ENCODE measurements at places on chromosomes 1 and 21.
A peak's percentile ranks its signal among the peaks of the same experiment; 100 is the strongest.

DNA sequence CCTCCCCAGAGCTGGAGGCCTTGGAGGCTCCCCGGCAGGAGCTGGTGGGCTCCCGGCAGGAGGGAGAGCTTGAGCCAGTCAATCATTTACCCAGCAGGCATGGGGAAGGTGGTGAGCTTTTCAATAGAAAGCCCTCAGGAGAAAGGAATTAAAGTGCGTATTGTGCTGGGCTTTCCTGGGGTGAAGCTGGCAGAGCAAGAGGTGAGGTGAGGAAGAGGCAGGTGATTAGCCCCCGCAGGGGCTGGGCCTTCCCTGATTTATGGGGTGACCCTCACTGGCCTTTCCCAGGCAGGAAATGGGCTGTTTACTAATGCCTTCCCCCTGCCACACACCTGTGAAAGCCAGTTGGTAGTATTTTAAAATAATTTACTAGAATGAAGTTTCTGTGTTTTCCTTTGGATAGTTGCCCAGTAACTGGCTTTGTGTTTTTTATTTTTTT, 25.8 kb downstream of the CLDN14 start:
- DNase-seq = no peak

DNA sequence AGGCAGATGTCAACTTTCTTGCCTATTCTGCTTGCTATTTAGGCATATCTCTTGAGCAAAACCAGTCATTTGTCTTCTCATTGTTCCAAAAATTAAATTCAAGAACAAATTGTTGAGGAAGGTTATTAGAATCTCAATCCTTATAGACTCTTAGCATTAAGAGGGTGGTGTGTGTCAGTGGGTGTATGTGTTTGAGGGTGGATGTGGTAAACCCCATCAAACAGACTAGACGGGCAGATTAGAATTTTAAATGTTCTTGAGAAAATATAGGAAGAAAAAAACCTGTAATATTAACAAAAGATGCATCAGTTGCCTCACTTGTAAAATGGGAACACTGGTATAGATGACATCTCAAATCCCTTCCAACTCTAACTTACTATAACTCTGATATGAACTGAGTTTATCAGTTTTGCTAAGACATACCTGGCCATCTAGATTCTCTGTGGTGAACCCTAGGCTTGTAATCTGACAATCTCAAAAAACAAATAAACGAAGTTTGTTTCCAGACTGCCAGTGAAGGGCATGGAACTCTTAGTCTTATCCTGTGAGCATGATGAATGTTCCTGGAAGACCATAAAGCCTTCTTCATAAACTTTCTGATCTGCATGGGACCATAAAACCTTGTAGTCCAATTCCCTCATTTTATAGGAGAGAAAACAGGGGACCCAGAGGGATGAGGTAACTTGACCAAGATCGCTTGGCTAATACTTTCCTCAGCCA, 176.3 kb upstream of the SGIP1 start:
- no peak for DNase-seq

GRCh38 chr1:212035835-212036605, 472 bp downstream of the DTL start:
- no peak for DNase-seq

- DNase-seq = no peak
Observed at GRCh38 chr1:3651930-3652547, at the start of gene TP73. Gene TP73 (plus strand): TSS chr1:3652516. CDS start chr1:3682366, 29,850 bp downstream.

DNA sequence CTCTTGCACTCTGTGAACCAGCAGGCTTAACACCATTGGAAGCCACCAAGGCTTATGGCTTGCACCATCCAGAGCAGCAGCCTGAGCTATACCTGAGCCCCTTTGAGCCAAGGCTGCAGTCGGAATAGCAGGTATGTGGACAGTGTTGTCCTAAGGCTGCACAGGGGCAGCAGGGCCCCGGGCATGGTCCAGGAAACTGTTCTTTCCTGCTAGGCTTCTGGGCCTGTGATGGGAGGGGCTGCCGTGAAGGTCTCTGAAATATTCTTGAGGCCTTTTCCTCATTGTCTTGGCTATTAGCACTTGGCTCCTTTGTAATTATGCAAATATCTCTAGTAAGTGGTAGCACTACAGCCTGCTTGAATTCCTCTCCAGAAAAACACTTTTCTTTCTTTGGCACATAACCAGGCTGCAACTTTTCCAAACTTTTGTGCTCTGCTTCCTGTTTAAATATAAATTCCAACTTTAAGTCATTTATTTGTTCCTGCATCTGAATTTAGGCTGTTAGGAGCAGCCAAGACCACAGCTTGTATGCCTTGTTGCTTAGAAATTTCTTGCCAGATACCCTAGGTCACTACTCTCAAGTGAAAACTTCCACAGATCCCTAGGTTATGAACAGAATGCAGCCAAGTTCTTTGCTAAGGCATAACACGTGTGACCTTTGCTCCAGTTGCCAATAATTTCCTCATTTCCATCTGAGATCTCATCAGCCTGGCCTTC, 5.2 kb downstream of the KRTAP20-4 start:
- DNase-seq = no peak

- DNase-seq = no peak
Observed at GRCh38 chr1:178935610-178936009, 64.7 kb upstream of the ANGPTL1 start.

- DNase-seq = no peak
Observed at GRCh38 chr1:177257128-177257527, 86.4 kb downstream of the BRINP2 start.

GRCh38 chr1:52253421-52253820, 111.5 kb downstream of the ZFYVE9 start:
- DNase-seq = no peak

DNA sequence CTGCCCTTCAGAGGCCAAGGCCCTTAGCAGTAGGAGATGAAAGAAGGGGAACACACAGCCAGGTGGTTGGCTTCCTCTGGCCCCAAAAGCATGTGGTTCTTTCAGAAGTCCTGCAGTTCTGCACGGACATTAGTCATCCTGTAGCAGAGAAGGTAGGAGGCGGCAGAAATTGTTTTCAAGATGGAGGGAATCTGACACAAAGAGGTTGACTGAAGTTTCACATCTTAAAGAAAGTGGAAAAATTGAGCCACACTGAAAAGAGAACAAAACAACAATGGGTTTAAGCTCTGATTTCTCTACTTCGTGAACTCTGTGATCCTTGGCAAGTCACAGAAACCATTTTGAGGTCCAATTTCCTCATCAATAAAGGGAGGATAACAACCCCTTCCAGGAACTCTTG, 125.3 kb upstream of the DNAH14 start:
- no peak for DNase-seq

DNA sequence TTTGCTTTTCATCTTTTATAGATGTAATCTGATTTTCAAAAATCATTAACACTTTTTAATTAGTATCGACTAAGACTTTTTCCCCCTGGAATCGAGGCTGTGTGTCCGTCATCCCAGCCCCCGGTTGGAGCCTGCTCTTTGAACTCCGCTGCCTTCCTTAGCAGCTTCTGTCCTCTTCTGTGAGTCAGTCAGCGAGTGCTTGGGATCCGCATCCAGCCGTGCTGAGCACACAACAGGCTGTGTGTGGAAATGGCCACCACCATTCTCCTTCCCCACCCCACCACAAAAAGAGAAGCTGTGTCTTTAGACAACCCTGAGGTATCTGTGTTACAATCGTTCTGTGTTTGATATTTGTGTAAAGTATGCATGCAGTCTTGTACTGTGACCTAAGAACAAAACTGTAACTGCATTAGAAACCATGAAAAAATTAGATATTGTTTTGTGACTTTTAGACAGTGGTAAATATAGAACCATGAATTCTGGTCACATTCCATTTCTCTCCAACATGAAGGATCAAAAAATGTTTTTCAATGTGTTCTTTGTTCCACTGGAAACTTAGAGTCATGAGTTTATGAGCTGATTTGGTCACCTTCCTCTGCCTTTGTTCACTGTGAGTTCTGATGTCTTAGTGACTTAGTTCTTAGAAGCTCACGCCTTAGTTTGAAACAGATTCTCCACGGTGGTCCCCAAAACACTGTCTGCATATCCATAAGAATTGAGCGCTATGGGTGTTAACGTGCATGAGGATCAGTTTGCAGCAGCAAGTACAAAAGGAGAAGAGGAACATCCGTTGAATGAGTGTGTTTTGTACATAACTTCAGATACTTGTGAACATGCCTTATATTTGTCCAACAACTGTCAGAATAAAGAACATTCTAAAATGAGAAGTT, 64.7 kb downstream of the VPS26C start:
- no peak for DNase-seq

GRCh38 chr1:228486596-228487335, 416 bp upstream of the RNF187 start:
- peak; percentile 72 for DNase-seq

GRCh38 chr1:145740269-145740668, 21.0 kb downstream of the CD160 start:
- DNase-seq = no peak

DNA sequence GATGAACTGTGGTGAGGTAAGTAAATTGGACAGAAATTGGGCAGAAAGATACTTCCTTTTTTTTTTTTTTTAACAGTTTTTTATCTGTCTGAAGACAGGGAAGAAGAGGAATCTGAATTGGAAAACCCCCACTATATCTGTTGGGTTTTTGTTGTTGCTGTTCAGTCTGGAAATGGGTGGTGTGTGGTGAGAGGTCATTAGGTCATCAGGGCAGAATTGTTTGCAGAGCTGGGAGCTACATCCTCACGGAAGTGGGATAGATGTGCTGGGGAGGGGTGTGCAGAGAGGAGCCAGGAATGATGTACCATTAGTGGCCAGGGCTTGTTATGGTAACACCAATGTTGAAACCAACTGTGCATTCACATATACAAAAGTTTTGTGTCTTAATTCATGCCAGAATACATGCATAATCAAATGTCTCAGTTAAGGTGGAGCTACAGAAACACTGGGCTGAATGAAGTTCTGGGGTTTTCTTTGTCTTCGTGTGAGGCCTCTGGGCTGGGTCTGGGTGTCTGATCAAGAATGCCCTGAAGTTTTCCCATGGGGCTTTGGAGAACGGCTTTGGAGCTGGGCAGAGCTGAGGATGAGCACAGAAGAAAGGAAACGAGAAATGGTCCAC, 12.4 kb downstream of the USP25 start:
- DNase-seq = no peak

DNA sequence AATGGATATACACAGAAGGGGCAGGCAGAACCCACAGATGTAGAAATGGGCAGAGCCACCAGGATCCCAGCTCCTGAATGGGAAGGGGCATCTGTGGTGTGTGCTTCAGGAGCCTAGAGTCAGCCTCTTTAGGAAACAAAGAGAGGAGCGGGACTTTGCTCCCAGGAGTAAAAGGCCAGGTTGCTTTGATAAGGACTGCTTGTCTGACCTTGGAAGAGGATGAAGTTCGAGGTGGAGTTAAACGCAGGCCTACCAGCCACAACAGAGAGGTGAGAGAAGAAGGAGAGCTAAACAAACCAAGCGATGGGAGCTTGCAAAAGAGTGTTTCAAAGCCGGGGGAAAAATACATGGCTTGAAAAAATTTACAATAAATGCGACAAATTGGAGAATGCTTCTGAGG, 49.9 kb upstream of the TMPRSS2 start:
- DNase-seq = no peak

- no peak for DNase-seq
Observed at GRCh38 chr21:35641271-35642016, 418.9 kb downstream of the SETD4 start.

GRCh38 chr1:156033011-156033410, 12.3 kb upstream of the SSR2 start:
- DNase-seq = peak; percentile 17

GRCh38 chr1:27322569-27323240, 742 bp downstream of the TMEM222 start:
- DNase-seq = no peak

GRCh38 chr1:226411619-226412018, 3.7 kb upstream of the PARP1 start:
- DNase-seq = peak; percentile 12

- DNase-seq = no peak
Observed at GRCh38 chr21:38858026-38858811, 52.5 kb downstream of the ETS2 start.

DNA sequence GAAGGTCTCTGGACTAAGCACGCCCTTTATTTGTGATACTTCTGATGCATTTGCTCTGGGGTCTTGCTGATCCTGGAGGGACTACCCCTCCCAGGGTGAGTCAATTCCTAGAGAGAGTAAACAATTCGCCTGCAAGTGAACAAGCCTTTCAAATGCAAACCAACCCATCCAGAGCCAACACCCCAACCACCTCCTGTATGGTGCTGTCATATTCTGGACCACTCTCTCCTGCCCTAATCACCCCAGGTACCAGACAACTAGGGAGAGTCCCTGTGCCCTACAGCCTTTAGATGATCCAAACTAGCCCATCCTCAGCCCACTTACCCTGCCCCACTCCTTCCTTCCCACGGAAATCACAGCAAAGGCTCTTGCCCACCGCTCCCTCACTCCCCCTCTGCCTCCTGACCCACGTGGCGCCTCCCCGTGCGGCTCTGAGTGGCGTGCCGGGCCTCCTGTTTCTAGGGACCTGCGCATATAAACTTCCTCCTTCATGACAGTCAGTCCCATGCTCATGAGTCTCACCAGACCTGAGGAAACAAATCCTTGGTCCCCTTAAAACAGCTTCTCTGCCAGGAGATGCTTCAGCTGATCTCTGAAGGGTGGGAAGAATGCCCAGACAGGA, 37.2 kb downstream of the ACTA1 start:
- DNase-seq = no peak

- DNase-seq = no peak
Observed at GRCh38 chr1:67855961-67856360, 22.7 kb upstream of the GNG12 start.

DNA sequence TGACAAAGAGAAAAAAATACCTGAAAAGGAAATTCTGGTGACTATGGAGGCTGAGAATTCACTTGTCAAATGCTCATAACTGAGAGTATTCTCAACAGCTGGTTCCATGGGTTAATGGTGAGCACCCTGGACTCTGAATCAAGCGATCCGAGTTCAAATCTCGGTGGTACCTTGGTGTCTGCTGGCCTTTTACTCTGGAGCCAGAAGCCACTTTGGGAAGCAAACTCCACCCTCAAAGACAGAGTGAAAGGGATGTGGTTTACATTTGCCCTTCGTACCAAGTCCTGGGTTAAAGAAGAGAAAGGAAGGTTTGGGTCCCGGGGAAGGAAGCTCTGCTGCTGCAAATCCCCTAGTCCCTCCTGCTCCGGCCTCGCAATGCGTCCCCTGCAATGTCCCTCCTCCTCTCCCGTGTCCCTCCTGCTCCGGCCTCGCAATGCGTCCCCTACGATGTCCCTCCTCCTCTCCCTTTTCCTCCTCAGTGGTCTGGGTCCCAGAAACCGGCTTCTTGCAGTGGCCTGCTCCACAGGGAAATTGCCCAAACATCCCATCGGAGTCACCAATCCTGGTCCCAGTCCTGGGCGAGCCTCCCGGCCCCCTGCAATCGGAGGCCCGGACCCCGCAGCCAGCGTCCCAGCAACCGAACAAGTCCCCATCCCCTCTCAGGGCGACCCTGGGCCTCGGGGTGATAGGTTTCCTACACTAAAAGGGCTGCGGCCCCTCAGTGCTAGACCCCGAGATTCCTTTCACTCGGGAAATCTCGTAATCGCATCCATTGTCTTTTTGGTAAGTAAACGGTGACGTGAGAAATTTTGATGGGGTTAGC, 129.4 kb downstream of the PPIAL4G start:
- no peak for DNase-seq

DNA sequence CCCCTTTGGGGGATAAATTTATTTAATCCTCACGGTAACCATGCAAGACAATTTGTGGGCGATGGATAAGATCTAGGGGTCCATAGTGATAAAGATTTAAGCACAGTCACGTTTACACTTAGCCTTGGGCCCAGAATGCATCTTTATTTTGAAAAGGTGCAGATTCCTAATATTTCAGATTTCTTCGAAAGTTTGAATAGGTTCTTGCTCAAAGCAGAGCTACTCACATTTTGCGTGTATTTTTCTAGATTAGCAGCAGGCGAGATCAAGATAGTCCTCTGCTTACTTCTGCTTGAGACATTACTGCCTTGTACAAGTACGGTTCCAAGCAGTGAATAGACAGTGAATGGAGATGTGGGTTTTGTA, 647 bp downstream of the TSEN15 start:
- no peak for DNase-seq

Measured in substantia nigra (tissue), 51 donors.